ENCODE measurements at places on chromosomes 7 and 10.

DNA sequence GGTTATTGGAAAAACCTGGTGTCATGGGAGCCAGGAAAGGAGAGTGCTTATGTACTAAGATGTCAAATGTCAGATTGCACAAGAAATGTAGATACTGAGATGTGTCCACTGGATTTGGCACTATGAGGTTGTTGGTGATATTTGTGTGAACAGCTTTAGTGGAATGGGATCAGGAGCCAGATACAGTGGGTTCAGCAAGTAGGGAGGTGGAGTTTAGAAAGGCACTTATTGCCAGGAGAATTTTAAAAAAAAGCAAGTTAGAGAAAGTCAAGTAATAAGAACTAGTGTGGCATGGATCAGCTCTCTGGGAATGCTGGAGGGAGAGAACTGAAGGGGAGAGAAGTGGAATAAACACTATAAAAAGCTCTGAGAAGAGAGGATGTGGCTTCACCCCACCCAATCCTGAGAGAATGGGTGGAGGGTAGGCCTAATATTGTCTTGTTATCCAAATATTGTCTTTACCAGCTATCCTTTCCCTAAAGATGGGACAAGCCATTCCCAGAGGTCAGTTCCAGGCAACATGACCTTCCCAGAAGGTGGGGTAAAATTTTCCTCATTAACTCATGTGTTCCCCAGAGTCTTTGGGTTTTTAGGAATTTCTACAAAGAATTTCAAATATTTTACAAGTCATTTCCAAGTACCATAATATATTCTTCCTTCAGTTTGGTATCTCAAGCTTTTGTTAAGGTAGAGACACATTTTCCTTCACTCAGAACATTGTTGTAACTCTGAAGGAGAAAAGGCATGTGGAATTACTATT lies 42.3 kb downstream of the ENTPD1 start:
- no peak for DNase-seq

GRCh38 chr10:78292250-78292981 lies 258.8 kb downstream of the RPS24 start:
- DNase-seq = no peak

DNA sequence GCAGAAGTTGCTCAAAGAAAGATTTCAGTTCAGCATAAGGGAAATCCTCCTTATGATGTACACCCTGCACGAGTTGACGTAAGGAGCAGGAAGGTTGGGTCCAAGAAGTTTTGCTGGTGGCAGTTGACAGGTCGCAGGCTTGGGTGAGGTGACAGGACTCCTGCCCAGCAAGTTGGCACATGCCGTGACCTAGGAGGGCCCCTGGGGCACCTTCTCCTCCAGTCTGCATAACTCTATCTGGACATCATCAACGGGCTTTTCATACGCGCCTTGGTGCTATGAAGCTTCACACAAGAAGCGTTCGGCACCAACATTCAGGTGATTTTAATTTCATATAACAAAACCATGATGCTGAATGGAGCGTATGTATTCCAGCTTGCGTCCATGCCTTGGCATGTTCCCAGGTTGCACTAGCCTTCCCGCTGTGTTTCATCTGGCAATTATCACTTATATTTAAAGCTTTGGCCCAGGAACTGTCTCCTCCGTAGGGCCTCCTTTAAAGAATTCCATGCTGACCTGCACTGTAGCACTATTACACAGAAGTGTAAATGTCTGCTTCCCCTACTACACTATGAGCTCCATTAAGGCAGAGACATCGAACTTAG lies 651.6 kb upstream of the FOXK1 start:
- DNase-seq = no peak

DNA sequence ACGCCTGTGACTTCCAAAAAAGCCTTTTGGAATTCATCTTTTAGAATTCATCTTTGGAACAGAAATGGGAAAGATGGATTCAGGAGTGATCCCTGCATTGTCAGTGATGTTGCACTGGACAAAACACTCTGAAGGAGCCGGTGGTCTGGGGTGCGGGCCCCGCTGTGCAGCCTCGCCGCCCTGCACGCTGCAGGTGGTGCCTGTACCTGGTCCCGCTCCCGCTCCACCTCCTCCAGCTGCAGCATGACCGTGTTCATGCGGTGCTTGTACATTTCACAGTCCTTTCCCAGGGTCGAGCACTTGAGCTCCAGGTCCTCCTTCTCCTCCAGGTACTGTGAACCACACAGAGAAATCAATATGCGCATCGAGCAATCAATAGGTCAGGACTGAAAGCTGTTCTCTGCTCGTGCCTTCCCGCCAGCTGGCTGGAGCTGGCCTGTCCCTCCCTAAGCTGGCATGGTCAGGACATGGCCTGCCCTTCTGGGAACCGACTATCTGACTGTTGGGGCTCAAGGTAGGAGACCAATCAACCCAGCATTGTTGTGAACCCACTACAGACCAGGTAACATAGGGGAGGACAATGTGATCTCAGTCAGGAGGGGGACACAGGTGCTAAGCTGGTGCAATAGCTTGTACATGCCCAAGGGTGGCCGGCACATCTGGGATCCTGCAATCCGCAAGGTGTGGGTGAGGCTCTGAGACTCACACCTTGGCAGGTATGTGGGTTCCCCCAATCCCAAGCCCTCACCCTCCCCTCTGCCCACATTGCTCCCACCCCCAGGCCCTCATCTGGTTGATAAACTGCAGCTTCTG lies 93.8 kb upstream of the GNA12 start:
- no peak for DNase-seq

GRCh38 chr10:100502926-100503494 lies 16.7 kb downstream of the SEC31B start:
- no peak for DNase-seq

DNA sequence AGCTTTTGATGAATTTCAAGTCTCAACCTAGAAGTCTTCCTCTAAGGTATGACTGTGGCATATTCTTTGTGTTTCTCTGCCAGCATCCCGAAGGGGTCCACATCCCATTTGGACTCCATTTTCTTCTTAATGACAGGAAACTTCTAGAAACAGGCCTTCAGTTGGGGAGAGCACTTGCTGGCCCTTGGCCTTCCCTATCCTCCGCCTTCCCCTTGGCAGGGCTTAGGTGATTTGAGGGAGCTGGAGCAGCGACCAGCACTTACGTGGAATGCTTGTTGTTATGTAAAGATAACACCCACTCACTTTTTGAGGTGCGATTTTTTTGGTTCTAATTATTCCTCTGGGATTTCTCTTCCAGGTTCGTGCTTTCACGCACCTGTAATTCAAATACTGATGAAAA lies 42.9 kb upstream of the ZNF716 start:
- no peak for DNase-seq

DNA sequence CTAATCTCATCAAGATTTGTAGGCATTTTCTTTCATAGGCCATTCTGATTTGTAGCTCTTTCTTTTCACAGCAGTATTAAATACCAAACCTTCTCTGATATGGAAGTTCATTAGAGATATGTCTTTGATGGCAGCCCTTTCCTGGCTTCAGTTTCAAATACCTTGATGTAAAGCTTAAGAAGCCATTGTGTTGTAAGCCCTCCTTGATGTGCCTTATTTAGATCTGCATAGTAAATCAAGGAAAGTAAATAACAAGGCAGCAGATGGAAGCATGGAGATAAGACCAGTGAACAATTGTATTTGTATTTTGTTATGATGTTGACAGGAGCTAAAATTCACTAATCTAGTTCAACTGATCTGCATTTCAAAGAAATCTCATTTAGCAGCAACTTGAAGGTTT lies 234.9 kb upstream of the PPP1R3A start:
- no peak for DNase-seq

- DNase-seq = no peak
Measured at GRCh38 chr7:151590850-151591771, 71.4 kb upstream of the RHEB start.

DNA sequence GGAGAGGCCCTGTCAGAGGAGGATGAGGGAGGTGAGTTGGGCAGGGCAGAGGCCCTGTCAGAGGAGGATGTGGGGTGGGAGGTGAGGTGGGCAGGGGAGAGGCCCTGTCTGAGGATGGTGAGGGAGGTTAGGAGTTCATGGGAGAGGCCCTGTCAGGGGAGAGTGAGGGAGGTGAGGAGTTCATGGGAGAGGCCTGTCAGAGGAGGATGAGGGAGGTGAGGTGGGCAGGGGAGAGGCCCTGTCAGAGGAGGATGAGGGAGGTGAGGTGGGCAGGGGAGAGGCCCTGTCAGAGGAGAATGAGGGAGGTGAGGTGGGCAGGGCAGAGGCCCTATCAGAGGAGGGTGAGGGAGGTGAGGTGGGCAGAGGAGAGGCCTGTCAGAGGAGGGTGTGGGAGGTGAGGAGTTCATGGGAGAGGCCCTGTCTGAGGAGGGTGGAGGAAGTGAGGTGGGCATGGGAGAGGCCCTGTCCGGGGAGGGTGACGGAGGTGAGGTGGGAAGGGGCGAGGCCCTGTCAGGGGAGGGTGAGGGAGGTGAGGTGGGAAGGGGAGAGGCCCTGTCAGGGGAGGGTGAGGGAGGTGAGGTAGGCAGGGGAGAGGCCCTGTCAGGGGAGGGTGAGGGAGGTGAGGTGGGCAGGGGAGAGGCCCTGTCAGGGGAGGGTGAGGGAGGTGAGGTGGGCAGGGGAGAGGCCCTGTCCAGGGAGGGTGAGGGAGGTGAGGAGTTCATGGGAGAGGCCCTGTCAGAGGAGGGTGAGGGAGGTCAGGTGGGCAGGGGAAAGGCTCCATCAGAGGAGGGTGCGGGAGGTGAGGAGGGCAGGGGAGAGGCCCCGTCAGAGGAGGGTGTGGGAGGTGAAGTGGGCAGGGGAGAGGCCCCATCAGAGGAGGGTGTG lies 73.7 kb downstream of the INPP5A start:
- DNase-seq = no peak

DNA sequence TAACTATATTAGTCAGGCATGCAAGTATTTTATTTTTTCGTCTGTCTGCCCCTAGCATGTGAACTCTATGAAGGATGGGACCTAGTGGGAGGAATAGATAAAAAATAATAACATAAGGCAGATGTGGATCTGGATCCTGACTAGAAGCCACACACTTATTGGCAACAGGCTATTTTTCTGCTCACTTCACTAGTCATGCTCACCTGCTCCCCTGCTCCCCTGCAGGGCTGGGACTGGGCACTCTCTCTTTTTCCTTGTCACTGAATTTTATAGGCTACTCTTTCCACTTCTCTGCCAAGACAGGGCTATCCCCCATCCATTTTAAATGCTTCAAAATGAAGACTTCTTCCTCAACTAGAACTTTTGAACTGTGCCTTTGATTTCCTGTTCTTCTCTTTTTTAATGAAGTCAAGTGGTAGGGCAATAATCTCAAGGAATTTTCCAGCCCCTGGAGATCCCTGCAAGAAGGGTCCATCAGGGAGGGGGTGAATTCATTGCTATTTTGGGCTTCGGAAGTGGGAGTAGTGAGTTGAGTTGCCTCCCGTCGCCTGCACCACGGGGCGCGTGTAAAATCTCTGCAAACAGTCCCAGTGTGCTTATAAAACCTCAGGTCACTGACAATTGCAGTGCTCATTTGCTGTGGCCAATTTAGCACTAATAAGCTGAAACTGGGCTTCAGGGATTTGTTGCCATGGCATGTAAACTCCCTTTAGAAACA lies 156.7 kb upstream of the NPVF start:
- no peak for DNase-seq

DNA sequence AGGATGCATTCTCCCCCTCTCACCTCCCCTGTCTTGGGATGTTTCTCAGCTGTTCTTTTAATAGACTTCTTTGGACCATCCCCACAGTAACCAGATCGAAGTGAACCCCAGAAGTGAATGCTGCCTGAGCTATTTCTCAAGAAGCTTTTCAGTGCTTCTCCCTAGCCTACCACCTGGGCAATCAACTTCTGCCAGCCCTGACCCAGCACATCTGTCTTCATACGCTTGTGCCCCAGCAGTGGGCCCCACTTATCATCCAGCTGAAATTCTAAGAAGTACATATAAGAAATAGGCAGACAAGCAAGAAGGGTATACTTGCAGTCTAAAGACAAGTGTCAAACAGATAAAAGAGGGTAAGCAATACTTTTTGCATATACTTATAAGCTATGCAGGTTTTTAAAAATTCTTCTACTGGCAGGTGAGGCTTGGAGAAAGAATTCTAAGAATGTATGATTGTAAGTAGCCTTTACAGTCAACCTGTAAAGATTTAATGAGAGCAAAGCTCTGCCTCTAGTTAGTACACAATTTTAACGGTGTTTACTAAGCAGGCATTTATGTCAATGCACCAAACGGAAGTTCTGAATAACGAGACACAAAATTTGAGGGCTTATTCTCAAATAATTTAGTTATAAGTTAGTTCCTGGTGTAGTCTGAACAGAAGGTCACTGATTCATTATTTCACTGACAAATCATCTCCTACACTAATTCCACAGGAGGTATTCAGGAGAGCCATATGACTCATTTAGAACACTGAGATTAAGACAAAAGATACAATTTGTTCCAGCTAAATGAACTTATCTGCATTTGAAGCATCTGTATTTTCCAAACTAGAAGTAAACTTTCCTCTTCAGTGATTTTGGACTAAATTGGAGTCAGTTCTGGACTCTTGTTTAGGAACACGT lies 83.3 kb downstream of the RNLS start:
- DNase-seq = no peak

DNA sequence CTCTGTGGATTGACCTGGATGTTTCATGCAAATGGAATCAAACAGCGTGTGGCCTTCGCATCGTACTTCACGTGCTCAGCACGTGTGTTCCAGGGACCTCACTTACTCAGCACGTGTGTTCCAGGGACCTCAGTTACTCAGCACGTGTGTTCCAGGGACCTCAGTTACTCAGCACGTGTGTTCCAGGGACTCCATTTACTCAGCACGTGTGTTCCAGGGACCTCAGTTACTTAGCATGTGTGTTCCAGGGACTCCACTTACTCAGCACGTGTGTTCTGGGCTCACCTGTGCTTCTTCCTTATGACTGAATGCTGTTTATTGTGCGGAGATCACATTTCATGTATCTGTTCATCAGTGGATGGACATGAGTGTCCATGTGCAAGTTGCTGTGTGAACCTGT lies 22.0 kb downstream of the INPP5A start:
- DNase-seq = no peak
